GOT3 (cell line): ENCODE measurements at places on chromosomes 16 and 17.

DNA sequence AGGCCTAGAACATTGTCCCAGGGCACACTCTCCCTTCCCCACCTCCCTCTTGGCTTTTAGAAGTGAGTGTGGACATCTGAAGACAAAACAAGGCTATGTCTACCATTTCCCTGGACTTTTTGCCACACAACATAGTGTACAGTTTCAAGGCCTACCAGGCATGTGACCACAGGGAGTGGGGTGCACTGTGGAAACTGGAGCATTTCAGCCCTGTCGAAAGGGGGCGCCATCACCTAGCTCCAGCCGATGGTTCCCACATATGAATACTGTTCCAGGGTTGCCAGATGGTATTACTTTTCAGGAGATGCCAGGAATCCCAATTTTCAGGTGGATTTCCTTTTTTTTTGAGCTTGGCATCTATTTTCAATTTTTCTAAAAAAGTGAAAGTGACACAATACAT, 140.7 kb downstream of the KATNIP start:
- DNase-seq: no peak

- DNase-seq: no peak
These were observed 11.6 kb upstream of the CBFB start for GRCh38 chr16:67017421-67017750.

DNA sequence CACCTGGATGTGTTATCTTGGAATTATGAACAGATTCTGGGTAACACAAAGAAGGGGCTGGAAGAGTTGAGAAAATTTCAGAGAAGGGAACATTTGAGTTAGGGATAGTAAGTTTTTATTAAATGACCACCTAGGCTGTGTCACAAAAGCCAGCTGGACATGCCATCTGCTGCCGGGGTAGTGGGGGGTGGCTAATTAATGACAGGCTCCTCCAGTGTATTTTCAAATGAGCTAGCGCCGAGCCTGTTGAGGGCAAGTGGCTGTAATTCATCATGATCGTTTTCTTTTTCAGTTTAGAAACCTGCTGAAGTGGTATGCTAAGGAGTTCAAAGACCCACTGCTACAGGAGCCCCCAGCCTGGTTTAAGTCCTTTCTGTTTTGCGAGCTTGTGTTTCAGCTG, 6.2 kb downstream of the TMEM97 start:
- DNase-seq: no peak

- no peak for DNase-seq
These were observed 3.6 kb downstream of the DLX3 start for GRCh38 chr17:49991409-49991808.

GRCh38 chr17:33142705-33143299, 150.3 kb downstream of the ASIC2 start:
- no peak for DNase-seq

DNA sequence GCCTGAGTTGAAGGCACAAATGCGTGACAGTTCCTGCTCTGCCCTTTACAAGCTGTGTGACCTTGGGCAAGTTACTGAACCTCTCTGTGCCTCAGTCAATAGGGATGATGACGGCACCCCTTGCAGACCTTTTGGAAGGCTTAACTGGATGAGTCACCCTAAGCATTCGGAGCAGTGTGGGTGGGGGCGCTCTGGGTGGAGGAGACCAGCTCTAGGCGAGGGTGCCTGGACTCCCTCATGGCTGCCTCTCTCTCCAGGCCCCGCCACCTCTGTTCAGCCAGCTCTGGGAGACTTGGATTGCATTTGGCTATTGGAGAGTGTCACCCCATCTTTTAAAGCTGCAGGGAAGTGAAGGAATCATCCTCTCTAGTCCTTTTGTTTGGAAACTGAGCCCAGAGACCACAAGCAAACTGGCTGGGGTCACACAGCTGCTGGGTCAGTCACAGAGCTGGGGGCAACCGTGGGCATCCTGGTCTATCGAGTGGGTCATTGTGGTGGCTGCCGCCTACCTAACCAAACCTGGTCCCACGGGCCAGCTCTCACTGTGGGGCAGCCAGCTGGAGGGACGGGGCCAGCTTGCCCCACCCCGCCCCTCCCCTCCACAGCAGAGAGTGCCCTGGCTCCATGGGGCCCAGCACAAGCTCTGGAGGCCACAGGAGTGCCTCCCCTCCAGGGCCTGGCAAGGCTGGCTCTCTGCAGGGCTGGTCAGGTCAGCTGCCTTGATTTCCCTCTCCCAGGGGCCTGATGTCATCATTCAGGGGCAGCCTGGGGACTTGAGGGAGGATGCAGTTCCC, 20.2 kb upstream of the GSE1 start:
- DNase-seq: no peak

DNA sequence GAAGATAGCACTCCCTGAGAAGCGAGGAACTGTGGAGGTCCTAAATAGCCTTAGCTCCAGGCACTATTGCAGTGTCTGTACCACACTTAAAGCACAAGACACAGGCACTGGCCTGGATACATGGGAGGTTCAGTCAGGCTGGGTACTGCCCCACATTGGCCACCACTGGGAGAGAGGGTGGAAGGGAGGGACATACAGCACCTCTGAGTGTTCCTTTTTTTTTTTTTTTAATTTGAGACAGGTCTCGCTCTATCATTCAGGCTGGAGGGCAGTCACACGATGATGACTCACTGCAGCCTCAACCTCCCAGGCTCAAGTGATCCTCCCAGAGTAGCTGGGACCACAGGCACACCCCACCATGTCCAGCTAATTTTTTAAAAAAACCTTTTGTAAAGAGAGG, 1.4 kb downstream of the GSG1L2 start:
- no peak for DNase-seq

DNA sequence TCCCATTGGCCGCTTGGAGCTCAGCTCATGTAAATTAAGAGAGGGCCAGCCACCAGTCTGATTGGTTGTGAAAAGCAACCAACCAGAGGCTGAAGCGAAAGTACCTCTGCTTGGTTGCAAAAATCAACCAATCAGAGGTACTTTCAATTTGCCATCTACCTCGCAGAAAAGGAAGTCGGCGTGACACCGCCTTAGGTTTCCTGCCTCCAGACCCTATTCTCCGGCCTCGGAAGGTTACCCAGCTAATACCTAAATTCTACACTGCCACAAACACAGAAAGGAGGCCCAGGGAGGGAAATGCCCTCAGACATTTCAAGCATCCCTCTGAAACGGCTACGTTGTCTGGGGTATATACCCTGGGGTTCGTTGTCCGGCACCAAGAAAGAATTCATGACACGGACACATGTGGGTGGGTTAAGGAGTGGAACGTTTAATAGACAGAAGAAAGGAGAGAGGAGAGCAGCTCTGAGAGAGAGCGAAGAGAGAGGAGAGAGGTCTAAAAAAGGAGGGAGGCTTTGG, 481.3 kb downstream of the TMEM114 start:
- DNase-seq: no peak

DNA sequence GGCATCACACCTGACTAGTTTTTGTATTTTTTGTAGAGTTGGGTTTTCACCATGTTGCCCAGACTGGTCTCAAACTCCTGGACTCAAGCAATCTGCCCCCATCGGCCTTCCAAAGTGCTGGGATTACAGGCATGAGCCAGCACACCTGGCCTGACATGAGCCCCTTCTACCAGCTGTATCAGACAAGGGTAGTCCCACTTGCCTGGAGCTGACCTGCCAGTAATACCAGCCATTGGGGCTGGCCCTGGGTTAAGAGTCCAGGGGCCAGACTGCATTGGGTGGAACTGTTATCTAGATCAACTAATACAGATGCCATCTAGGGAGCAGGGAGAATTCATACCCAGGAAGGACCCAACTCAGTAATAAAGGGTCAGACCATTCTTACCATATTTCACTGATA, 28.1 kb downstream of the WSB1 start:
- no peak for DNase-seq

GRCh38 chr16:3202903-3203539, 15.0 kb downstream of the OR1F1 start:
- no peak for DNase-seq

GRCh38 chr16:12158428-12158827, 181.9 kb downstream of the SNX29 start:
- no peak for DNase-seq

DNA sequence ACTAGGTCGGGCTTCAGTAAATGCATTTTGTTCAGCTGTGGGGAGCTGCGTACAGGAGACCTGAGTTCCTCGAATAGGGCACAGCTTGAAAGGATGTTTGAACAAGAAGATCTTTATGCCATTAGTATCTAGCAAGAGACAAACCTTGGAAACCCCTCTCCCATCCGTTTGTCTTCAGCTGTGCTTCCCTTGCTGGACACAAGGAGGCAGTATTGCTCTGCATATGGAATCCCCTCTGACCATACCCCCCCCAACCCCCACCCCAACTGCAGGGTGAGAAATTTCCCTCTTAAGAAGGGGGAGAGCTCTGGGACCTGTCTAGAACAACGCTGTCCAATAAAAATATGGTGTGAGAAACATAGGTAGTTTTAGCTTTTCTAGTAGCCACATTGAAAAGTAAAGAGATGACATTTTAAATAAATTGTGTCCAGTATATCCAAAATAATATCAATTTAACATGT, 1.6 kb downstream of the MRM1 start:
- DNase-seq: no peak

GRCh38 chr16:77594057-77594456, 128.3 kb upstream of the NUDT7 start:
- no peak for DNase-seq

DNA sequence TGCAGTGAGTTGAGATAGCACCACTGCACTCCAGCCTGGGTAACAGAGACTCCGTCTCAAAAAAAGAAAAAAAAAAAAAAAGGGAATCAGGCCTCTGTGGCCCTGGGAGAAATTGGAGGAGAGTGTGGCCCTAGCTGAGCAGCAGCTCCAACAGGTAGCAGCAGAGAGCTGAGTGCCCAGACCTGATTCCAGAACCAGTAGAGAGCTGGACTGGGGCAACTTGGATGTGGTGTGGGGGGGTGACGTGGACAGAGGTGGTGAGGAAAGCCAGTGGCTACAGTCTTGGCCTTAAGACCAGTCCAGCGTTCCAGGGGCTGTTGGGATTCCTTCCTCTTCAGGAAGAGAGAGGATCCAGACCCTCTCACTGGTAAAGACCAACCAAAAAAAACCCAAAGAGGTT, 1.7 kb downstream of the HSPB9 start:
- no peak for DNase-seq

- no peak for DNase-seq
These were observed 77.6 kb upstream of the CACNG3 start for GRCh38 chr16:24178496-24178895.

GRCh38 chr16:3075523-3075915, 10.1 kb downstream of the IL32 start:
- no peak for DNase-seq

- no peak for DNase-seq
These were observed 21.9 kb upstream of the NXPH3 start for GRCh38 chr17:49553676-49554335.

GRCh38 chr16:10564591-10564990, 15.8 kb downstream of the EMP2 start:
- DNase-seq: no peak

GRCh38 chr17:45783593-45784292, 377 bp upstream of the CRHR1 start:
- no peak for DNase-seq

DNA sequence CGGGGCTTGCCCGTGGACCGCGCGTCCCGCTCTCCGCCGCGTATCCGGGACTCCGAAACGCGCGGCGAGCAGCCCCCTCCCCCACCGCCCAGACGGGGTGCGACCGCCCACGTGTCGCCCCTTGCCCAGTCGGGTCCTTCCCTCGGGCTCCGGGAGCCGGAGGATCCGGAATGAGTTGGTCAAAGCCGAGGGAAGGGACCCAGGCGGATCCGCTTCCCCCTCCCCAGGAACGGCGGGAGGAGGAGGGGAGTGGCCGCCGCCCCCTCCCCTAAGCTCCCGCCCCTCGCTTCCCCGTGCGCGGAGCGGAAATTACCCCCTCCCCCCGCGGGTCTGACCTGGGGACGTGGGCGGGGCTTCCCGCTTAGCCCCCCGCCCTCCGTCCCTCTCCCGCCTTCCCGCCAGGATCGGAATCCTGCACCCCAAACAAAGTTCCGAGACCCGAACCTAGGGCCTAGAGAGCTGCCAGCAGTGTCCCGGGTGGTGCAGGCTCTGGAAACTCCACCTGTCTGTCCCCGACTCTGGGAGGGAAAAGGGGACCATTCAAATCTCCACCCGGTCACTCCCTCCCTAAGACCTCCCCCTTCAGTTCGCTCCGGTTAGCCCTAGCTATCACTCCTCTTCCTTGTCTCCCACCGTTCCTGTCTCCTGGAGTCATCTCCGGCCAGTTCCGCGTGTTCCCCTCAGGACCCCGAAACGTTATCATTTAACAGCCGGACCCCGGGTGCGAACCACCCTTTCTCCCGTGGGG, 1.0 kb upstream of the IGF2BP1 start:
- no peak for DNase-seq

DNA sequence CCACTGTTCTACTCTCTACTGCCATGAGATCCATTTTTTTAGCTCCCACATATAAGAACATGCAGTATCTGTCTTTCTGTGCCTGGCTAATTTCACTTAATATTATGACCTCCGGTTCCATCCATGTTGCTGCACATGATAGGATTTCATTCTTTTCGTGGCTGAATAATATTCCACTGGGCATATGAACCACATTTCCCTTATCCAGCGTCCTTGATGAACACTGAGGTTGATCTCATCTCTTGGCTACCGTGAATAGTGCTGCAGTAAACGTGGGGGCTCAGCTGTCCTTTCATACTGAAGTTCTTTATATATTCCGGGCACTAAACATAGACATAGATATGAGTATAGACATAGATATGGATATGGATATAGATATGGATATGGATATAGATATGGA, 109.3 kb upstream of the TNRC6C start:
- DNase-seq: no peak

DNA sequence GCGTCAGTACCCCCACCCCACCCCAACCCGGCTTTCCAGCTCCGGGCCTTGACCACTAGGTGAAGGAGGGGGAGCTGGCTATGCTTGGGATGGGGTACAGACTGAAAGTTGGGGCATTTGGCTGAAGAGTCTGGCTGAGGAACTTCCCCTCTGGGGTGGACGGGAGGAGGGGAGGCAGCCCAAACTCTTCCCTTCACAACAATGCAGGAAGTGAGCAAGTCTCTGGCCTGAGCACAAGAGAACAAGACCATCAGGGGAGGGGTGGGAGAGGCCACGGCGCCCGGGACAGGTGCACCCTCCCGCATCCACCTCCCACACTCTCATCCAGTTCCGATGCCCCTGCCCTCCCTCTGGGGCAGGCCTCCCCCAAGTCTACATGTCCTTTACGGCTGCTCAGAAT, 5.6 kb downstream of the USH1G start:
- DNase-seq: no peak

DNA sequence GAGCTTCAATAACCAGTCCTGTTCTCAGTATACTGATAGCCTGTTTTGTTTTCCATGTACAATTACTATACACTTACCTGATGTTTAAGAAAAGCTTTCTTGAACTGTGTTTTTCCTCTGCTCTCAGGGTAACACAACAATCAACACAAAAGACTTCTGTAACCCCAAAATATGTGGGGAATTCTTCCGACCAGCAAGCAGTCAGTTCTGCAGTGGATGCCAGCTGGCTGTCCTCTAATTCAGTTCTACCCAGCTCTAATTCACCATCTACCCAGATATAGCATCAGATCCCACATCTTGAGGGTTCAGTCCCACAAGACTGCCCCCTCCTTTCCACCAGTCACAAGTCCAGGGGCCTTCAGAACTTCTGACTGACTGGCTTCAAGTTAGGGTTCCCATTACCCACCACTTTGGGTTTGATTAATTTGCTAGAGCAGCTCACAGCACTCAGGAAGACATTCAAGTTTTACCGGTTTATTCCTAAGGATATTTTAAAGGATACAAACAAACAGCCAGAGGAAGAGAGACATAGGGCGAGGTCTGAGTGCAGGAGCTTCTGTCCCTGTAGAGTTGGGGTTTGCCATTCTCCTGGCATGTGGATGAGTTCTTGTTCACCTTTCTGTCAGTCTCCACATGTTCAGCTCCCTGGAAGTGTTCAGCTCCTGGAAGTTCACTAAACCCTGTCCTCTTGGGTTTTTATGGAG, 178.2 kb downstream of the CHD9 start:
- DNase-seq: no peak
